Upper lobe of right lung (tissue), 1 donor: ENCODE measurements at places on chromosomes 16 and 17.
A peak's percentile ranks its signal among the peaks of the same experiment; 100 is the strongest.

GRCh38 chr17:44722254-44722653 lies 13.8 kb downstream of the DBF4B start:
- no peak for DNase-seq

GRCh38 chr16:4947722-4948503 lies 10.2 kb upstream of the SEC14L5 start:
- no peak for DNase-seq

GRCh38 chr17:27333410-27333980 lies 39.6 kb downstream of the WSB1 start:
- DNase-seq: no peak

- DNase-seq: no peak
Observed at GRCh38 chr17:78555746-78556401, 21.3 kb downstream of the DNAH17 start.

DNA sequence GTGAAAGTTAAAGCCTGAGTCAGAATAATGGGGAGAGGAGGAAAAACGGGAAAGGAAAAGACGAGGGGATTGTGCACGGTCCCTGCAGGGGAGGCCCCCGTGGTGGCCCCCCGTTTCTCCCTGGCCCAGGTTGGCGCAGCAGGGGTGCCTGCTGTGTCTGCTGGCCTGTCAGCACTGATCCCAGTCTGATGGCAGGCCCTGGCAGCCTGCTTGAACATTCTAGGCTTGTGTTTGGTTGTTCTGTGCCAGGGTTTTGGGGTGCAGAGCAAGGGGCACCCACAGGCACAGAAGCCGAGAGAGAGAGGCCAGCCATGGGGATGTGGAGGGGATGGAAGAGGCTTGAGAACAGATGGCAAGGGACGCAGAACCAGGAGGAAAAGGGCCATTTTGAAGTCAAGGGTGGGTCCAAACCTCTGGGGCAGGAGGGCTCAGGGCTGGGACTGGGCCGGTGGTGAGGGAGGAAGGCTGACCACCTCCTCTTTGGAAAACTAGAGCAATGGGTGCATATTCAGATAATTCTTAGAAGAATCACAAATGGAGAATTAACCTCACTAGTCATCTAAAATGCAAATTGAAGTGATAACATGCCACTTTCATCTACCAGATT lies 35.9 kb downstream of the TBX4 start:
- DNase-seq: no peak

- no peak for DNase-seq
Observed at GRCh38 chr17:7445619-7445968, 733 bp downstream of the CHRNB1 start.

DNA sequence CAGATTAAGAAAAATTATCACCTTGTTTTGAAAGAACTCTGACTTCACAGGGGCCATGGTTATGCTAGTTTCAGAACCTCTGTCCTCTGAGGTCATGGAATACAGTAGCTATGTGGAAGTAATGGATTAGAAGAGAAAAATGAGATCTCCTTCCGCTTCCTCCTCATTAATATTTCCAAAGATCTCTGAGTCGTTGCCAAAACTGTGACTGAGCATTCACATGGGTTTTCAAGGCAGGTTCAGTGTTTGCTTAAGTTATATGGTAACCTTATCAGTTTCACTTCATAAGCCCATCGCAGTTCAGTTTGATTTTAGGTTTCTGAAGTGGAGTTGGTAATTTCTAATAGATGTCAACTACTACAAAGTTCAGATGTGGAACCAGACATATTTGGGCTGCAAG lies 321.2 kb upstream of the SOX9 start:
- no peak for DNase-seq

DNA sequence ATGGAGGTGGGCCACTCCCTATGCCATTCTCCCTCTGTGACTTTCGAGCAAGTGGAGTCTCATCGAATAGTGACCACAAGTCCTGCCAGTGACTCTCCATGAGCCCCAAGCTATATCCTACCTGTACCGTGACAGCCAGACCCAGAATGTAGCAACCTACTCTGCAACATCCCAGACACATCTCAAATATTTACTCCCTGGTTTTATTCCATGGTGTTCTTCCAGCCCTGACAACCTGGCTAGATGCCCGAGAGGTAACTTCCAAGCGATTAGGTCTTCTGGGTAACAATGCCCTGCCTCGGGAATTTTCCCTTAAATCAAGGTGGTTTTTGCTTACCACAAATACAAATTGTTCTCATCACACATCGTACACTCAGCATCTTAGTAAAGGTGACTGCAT lies 211.7 kb downstream of the ZFHX3 start:
- DNase-seq: no peak

DNA sequence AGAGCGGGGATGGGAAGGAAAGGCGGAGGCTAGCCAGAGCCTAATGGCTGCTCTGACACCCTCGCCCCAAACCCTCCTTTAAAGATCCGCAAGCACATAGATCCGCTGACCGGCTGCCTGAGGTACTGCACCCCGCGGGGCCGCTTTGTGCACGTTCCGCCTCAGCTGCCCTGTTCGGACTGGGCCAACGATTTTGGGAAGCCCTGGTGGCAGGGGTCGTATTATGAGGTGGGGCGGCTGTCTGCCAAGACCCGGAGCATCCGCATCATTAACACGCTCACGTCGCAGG lies 663 bp downstream of the CYB5D1 start:
- peak; percentile 72 for DNase-seq

DNA sequence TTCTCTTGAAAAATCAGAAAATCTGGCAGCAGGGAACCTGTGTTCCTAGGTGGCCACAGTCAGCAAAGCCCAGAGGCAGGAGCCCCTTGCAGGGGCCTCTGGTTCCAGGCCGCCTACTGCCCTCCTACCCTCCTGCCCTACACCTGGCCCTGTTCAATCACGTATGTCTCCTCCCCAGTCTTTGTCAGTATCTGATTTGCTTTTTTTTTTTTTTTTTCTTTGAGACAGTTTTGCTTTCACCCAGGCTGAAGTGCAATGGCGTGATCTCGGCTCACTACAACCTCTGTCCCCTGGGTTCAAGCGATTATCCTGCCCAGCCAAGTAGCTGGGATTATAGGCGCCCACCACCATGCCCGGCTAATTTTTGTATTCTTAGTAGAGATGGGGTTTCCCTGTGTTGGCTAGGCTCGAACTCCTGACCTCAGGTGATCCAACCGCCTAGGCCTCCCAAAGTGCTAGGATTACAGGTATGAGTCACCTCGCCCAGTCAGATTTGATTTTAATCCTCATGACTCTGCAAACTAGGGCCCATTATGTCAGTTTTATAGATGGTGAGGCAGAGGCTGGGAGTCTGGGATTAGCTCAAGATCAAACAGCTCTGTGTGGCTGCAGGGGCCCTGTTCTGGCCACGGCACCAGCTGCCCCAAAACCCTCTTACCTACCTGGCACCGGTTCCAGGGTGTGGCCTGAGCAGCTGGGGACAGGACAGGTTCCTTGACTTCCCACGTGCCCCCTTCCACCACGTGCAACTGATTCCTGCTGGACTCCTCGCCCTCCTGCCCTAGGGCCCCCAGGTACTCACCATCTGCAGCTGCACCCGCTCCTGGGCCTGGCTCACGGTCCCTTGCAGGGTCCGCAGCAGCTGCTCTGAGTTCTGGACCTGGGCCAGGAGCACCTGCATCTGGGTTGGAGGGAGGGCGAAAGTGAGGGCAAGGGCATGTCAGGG lies 14.7 kb downstream of the RABEP2 start:
- DNase-seq: no peak

DNA sequence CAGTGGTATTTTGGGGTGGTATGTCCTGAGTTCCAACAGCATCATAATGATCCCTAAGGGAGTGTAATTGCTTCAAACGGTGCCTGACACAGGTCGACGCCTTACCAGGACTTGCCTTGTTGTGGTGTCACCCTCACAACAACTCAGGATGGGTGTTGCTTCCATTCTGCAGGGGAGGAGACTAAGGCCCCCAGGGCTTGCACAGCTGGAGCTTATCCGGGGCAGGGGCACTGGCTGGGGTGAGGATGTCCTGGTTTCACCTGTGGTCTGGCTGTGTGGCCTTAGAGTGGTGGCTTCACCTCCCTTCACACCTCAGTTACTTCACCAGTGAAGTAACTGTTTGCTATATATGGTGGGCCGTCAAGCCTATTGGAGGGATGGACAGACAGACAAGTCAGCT lies 23.3 kb downstream of the LLGL2 start:
- no peak for DNase-seq

- peak; percentile 89 for DNase-seq
Observed at GRCh38 chr17:41801374-41802271, 10.1 kb downstream of the P3H4 start.

DNA sequence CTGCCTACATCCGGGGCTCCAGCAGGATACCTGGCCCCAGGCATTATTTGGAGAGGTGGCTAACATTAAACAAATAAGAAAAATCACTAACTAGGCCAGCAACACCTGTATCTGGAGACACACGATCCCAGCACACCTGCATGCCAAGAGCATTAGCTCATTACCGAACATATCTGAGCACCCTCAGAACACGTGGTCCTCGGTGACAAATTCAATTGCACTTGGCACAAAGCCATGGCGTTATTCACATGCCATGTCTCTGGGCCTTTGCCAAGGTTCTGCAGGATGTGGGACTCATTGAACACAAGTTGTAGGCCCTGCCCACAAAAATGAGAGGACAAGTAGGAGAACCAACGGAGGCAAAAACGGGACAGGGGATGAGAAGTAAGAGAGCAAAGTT lies 552.3 kb downstream of the TOX3 start:
- DNase-seq: peak; percentile 77

DNA sequence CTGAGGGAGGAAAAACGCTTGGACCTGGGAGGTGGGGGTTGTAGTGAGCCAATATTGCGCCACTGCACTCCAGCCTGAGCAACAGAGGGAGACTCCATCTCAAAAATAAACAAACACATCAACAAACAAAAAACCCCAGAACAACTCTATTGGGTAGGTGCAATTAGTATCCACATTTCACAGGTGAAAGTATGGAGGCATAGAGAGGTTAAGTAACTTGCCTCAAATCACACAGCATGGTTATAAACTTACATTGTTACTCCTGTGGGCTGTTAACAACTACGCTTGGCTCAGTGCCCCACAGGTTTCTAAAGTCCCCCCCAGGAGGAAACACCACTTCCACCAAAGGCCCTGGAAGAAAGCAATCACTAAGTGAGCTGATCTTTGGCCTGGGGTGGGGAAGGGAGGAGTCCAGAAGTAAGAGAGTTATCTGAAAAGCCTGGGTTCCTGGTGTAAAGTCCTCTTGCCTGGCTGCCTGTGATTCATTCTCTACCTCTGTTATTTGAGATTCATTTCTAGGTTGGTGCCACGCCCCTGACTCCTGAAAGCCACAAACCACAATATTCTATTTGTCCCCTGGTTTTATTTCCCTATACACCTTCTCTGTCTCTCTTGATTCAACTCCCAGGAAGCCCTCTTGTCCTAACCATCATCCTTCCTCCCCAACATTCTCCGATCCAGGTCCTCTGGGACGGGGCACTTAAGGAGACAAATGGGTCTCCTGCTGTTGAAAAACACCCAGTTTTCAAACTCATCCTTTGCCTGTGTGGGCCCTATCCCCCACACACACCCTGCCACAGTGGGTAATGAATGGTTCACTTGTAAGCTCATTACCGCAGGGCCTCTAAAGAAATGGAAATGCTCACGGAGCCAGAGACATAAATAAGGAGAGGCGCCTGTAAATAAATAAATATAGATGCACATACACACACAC lies 195.4 kb downstream of the XYLT1 start:
- no peak for DNase-seq

GRCh38 chr16:82783933-82784572 lies 157.3 kb downstream of the CDH13 start:
- no peak for DNase-seq

DNA sequence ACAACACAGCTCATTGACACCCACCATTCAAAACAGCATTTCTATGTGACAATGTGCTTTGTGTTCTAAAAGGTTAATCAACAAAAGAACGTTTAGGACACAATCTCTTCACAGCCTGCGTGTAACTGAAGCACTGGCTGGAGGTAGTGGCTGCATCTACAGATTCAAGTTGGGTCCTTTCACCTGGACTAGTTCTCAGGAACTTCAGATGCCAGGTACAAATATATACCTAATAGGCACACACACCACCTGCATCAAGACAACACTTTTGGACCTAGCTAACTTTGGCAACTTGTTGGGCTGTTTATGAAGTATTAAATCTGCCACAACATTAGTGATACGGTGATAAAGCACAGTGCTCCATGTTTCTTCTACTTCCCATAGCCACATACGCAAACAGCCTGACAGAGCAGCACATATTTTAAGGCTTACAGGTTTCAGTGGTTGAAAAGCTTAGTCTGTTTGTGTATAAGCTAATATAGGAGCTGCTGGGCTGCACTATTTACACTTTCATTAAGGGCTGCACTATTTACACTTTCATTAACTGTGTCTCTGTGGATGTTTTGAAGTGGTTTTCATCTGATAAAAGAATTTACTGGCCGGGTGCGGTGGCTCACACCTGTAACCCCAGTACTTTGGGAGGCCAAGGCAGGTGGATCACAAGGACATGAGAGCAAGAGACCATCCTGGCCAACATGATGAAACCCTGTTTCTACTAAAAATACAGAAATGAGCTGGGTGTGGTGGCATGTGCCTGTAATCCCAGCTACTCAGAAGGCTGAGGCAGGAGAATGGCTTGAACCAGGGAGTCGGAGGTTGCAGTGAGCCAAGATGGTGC lies 132.6 kb downstream of the PARN start:
- no peak for DNase-seq

- no peak for DNase-seq
Observed at GRCh38 chr17:78013683-78014467, 55.4 kb downstream of the TNRC6C start.

DNA sequence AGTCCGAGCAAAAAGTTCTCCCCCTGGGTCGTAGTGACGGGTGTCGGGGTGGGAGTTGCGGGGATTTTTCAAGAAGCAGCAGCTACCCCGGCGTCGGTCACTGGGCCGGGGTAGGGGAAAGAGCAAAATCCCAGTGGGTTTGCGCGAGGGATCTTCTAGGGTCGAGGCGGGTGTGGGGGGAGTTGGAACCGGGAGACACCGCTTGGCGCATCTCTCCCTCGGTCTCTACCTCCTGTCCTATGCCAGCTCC lies 2.3 kb upstream of the UBTF start:
- DNase-seq: peak; percentile 73

DNA sequence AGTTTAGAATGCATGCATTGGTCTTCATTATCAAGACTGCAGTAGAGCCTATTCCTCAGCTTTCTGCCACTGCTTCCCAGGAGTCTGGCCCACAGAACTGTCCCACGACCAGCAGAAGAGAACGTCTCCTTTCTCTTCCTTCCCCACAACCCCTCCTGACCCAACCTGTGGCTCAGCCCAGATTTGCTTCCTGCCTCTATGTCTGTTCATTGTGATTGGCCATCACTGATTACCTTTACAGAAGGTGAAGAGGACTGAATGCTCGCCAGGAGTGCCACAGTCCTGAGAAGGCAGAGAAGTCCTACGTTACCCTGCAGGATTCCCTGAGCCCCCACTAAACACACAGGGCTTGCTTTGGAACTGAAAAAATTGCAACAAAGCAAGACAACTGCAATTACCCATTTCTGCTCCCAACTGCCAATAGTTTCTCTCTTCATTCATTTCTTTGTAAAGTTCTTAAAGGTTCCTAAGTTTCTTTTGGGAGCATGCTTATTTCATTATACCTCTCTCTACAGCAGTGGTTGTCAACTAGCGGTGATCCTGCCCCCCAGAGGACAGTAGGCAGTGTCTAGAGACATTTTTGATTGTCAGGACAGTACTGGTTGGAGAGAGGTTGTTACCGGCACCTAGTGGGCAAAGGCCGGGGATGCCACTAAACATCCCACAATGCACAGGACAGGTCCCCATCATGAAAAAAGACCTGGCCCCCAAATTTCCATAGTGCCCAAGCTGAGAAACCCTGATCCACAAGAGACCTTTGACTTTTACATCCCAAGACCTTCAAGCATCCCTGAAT lies 4.5 kb upstream of the NAT9 start:
- DNase-seq: no peak

GRCh38 chr16:49283376-49284049 lies 1.9 kb upstream of the CBLN1 start:
- DNase-seq: no peak
